ENCODE measurements at places on chromosomes 16 and 17.
A peak's percentile ranks its signal among the peaks of the same experiment; 100 is the strongest.

DNA sequence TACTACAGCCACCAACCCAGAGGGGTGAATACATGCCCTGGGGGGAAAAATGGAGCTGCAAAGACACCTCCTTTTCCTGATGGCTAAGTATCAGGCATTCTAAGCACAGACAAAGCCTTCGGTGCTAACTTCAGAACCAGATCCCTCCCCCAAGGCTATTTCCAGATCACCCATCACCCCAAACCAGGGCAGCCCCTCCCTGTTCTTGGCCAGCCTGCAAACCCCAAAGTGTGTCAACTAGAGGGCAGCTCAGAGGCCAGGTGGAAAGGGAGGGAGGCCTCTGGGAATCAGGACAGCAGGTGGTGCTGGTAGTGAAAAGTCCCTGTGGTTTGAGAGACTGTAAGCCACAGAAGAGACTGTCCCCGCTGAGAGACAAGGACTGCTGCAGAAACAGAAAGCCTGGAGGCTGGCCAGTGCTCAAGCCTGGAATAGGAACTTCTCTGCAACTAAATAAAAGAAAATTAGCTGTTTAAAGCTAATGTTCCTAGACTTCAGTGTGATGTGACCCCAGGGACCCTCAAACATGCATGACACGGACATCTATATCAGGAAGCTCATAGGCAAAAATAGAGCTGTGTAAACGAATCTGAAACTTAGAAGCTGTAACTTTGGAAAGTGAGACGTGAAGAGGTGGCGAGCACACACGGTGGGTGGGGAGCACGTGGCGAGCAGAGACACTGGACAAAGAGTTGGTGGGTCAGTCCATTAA, 9.1 kb downstream of the TUBG1 start:
- H3K4me3 ChIP-seq = no peak overlapping the region
- H3K27ac ChIP-seq = no peak overlapping the region
- no peaks in the 10 kb centered on the region for H3K27me3 ChIP-seq
- DNase-seq = no peak
- H3K36me3 ChIP-seq = peaks cover 15% of the 10 kb centered on the region
- H3K4me1 ChIP-seq = peaks cover 17% of the 10 kb centered on the region

- H3K4me3 ChIP-seq = no peak overlapping the region
- H3K36me3 ChIP-seq = peaks cover 2% of the 10 kb centered on the region
- no peak for DNase-seq
- H3K27me3 ChIP-seq = peaks cover 1% of the 10 kb centered on the region
Observed at GRCh38 chr16:14095883-14096551, 24.9 kb downstream of the MRTFB start.

DNA sequence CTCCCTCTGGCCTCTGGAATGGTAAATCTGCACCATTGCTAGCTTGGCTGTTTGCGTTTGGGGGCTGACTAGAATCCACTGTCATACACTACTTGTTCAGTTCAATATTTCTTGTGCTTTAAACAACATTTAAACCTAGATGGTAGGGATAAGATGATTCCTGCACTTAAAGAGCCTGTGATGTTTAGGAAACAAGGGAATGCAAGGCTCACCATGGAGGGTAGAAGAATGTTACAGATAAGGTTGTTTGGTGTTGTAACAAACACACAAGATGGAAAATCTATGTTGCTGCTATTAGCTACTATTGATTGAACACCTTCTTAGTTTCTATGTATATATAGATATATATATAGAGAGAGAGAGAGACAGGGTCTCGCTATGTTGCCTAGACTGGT, 31.4 kb downstream of the YPEL2 start:
- H3K36me3 ChIP-seq = peaks cover 10% of the 10 kb centered on the region
- DNase-seq = no peak
- H3K4me1 ChIP-seq = peaks cover 63% of the 10 kb centered on the region

GRCh38 chr17:1398931-1399678, 917 bp downstream of the YWHAE start:
- peak; percentile 56 for DNase-seq
- H3K27ac ChIP-seq = peak overlapping the region; percentile 98
- peaks cover 26% of the 10 kb centered on the region for H3K36me3 ChIP-seq
- peaks cover 3% of the 10 kb centered on the region for H3K27me3 ChIP-seq
- H3K4me3 ChIP-seq = peak overlapping the region; percentile 97

DNA sequence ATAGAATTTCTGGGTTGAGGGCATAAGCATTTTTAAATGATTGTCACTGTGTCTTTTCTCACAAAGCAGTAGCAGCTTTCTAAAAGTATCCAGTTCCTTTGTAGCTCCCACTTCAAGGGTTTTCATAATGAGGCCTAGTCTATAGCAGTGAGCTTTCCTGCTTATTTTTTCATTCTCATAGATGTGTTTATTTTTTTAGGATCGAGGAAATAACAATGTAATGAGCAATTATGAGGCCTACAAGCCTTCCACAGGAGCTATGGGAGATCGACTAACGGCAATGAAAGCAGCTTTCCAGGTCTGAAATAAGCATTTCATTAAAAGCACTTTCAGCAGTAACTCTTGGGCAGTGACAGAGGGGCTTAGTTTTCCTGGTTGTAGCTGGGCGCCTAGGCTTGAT, 10.6 kb upstream of the PSMC5 start:
- no peaks in the 10 kb centered on the region for H3K27me3 ChIP-seq
- no peak overlapping the region for H3K4me3 ChIP-seq
- DNase-seq = no peak
- H3K4me1 ChIP-seq = peaks cover 25% of the 10 kb centered on the region

DNA sequence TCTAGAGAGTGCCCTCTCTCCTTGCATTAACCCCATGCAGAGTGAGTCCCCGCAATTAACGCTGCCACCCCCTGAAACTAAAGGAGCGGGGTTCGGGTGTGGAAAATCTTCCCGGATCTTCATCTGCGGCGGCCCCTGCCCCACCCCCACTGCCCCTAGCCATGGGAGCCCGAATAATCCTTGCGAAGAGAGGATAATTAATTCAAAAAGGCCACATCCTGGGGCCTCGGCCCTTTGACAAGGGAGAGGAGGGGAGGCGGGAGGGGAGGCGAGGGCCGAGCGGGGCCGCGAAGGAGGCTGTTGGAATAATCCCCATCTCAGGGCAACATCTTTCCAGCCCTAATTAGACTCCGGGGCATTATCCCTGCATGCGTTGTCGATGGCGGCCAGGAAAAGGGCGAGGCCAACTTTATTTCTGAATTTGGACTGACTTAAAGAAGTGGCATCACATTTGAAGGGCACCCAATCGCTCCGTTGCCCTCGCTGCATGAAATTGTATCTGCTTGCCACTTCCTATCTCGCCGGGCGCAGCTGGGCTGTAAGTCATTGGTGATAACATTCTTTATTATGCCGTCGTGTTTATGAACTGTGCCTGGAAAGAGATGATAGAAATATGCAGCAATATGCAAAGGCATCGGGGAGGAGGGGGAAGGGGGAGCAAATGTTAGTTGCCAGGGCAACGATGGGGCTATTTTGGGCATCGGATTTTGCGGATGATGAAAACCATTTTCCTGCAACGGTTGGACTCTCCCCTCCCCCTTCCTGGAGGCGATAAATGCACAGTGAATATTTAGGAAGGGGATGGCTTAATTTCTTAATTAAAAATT, 387.1 kb upstream of the TNRC6C start:
- no peak for DNase-seq
- H3K4me3 ChIP-seq = peak overlapping the region; percentile 10
- peaks cover 6% of the 10 kb centered on the region for H3K4me1 ChIP-seq
- no peak overlapping the region for H3K27ac ChIP-seq
- H3K27me3 ChIP-seq = peaks cover 46% of the 10 kb centered on the region
- H3K36me3 ChIP-seq = no peaks in the 10 kb centered on the region

DNA sequence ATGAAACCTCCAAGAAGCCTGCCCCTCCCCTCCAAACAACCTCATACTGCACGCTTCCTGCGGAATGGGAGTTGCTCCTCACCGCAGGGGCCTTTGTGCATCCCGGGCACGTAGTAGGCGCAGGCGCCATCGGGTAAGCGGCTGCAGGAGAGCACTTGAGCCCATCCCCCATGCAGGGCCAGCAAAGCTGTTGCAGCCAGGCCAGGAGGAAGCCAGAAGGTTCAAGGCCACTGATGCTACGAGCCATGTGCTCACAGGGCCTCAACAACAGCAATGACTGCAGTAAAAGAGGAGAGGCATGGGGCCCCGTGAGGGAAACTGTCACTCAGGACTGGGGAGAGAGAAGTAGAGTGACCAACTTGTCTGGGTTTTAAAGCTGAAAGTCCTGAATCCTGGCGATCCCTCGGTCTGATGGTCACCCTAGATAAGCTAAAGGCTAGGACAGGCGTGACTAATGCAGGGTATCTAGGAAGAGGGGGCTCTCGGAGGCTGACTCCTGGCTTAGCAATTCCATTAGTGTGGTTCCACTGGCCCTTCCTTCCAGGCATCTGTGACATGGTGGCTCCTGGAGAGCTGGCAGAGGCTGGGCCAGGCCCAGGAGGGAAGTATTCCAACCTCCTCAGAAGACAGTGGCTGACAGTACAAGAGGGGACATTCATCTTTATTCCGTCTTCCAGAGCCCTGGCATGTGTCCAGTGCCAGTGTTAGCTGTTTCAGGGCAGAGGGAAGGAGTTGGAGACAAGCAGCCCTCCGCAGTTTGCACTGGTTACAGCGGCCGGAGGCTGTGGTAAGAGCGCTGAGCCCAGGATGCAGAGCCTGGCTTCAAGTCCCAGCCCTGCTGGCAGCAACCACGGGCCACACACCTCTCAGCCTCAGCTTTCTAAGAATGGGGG, 20.8 kb downstream of the GOSR2 start:
- H3K4me3 ChIP-seq = no peak overlapping the region
- H3K4me1 ChIP-seq = peaks cover 14% of the 10 kb centered on the region
- no peak overlapping the region for H3K27ac ChIP-seq
- H3K36me3 ChIP-seq = peaks cover 11% of the 10 kb centered on the region
- no peak for DNase-seq

DNA sequence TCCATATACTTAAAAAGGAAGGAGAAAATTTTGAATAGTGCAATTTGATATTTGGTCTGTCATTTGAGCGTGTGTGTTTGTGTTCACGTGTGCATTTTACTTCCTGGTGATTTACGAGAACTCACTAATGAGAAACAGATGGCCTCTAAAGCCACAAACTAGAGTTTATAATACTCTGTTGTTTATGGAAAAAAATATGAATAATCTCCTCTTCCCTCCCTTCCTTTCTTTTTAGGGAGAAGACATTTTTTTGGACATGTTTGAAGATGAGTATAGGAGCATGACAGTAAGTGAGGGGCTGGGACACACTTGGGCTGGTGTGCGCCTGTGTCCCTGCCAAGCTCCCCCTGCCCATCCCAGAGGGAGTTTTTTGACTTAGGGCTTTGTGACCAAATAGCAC, 102.7 kb downstream of the CLEC16A start:
- H3K4me3 ChIP-seq = no peak overlapping the region
- peaks cover 40% of the 10 kb centered on the region for H3K4me1 ChIP-seq

GRCh38 chr16:10613785-10614485, 33.5 kb upstream of the EMP2 start:
- no peaks in the 10 kb centered on the region for H3K4me1 ChIP-seq
- H3K27ac ChIP-seq = no peak overlapping the region
- H3K27me3 ChIP-seq = peaks cover 2% of the 10 kb centered on the region
- no peaks in the 10 kb centered on the region for H3K36me3 ChIP-seq
- no peak overlapping the region for H3K4me3 ChIP-seq

DNA sequence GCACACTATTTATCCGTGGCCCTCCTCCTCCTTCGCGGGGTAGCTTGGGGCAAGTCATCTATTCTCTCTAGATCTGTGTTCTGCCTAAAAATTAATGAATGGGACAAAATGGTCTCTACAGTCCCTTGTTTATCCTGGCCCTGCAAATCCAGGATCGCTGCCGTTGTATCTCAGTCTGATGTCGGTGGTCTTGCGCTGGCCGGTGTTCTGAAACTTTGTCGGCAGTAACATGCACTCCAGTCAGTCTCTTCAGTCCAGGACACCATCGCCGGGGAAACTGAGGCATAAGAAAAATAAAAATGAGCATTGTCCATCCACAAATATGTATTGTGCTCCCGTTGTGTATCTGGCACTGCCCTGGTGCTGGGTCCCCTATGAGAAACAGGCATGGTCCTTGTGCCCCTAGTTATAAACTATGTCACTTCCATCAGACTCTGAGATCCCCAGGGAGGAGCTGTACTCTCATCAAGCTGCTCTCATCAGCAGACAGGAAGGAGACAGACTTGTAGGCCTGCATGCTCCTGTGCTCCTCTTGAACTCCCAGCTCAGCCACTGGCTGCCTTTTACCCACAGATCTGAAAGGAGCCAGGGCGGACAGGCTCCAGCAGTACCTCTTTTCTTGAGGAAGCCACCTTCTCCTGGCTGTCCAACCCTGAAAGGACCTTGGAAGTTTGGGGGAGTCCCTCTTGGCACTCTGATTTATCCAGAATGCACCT, 13.7 kb upstream of the CA4 start:
- H3K4me3 ChIP-seq = peak overlapping the region; percentile 91
- H3K4me1 ChIP-seq = peaks cover 29% of the 10 kb centered on the region
- peaks cover 8% of the 10 kb centered on the region for H3K36me3 ChIP-seq
- H3K27ac ChIP-seq = no peak overlapping the region

DNA sequence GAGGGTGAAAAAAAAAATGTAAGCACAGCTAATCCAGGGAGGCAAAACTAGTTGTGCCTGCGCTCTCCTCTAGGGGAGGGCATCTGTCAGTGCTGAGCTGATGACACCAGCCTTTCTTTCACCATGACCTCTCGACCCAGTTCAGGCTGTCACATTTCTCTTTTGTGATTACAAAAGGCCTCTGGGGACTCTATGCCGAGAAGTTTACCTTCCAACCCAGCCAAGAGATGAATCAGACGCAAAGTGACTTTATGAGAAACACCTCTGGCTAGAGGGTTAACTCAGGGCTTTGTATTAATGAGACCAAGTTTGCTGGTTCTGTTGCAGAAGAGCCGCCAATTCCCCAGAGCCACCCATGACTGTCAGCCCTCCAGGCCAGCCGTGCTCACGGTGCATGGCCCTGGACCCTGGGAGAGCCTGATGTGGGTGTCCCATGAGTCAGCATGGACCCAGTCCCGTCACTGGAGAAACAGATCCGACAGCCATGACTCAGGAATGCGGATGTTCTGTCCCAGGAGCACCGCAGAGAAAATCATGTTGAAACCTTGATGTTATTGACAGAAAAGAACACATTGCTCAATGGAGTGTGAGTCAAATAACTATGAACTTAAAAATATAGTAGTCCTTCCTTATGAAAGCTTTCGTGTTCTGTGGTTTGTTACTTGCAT, 437.2 kb downstream of the HS3ST3B1 start:
- H3K36me3 ChIP-seq = no peaks in the 10 kb centered on the region
- no peak overlapping the region for H3K4me3 ChIP-seq
- no peak overlapping the region for H3K27ac ChIP-seq
- no peak for DNase-seq

GRCh38 chr16:50088302-50088701, 22.5 kb downstream of the HEATR3 start:
- H3K4me3 ChIP-seq = no peak overlapping the region
- no peaks in the 10 kb centered on the region for H3K27me3 ChIP-seq
- no peak overlapping the region for H3K27ac ChIP-seq

DNA sequence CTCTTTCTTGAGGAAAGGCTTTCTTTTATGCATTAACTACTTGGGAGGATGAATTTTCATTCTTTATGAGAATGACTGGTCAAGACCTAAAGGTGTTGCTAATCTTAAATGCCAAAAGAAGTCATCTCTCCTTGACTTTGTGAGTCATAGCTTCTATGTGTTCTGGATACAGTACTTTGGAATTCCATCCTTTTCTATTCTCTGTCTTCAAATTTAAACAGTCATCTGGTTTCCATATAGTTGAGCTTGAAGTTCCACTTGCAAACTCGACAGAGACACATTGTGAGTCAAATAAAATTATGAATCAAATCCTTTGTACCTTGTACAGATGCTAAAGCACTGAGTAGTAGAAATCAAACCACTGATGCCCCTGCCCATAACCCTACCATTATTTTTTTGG, 271.9 kb upstream of the PMFBP1 start:
- no peaks in the 10 kb centered on the region for H3K27me3 ChIP-seq
- H3K4me1 ChIP-seq = no peaks in the 10 kb centered on the region
- no peak for DNase-seq

All from activated T-helper 1 cell treated with anti-CD3 and anti-CD28 coated beads, Interleukin-12 subunit alpha, Interleukin-12 subunit beta, Interleukin-2, Interleukin-4 antibody, amounts not matched to agents 30 ng/mL and 10 ng/mL and 1 ng/mL, durations not matched to agents 14 hours and 24 hours and 36 hours (primary cell).